ENCODE measurements at places on chromosomes 2 and 18. TPM values are rescaled to one million over a fixed set of nuclear protein-coding genes. Genes with fewer than 3 reads are reported as not detected.

UGT1A5 gene
- total RNA-seq, result 0.56 TPM

DNA sequence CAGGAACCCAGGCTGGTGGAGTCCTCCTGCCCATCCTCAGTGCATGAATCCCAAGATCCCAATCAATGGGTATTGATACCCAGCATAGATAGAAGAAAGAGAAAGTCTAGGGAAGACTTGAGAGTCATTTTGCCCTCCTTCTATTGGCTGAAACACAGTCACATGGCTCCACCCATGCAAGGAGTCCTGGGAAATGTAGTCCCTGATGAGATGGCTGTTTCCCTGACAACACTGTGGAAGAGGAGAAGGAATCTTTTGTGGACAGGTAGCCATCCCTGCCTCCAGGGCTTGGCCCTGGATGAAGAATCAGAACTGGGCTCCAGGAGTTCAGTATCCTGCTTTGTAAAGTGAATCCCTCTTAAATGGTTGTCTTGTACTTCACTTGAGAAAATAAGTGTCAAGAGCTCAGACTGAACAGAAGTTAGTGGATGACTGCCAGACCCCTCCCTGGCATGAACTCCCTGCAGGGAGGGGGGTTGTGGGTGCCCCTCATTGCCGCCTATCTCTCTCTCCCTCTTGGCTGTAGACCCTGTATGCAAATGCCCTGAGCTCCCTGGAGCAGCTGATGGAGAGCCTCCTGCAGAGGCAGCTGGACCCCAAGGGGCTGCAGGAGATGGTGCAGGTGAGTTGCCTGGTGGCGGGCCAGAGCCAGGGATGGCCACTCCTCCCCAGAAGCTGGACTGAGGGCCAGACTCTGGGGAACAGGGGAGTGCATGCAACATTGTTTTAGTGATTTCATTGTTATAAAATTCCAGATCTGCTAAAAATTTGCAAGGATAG, 36.1 kb downstream of the MROH2A start:
- DNase-seq, result peak; percentile 26

- DNase-seq, result no peak
Measured at GRCh38 chr2:64951306-64951953, 37.8 kb upstream of the SLC1A4 start.

DNA sequence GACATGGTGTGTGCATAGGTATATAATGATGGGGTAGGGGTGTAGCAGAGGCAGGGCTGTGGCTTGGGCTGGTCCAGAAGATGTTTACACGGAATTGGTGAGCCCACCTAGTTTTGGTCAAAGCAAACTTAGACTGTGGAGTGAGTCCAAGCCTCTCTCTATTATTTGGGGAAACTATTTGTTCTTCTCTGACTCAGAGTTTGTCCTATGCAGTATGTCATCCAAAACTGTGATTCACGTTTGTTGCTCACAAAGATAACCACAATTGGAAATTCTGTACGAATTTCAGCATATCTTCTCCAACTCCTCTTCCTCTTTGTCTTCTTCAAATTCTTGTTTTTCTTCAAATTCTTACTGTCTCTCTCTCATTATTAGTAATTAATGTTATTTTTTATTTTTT, 292.9 kb downstream of the XIRP2 start:
- DNase-seq, result no peak

- no peak for DNase-seq
Measured at GRCh38 chr2:121598087-121598486, 51.2 kb downstream of the CLASP1 start.

DNA sequence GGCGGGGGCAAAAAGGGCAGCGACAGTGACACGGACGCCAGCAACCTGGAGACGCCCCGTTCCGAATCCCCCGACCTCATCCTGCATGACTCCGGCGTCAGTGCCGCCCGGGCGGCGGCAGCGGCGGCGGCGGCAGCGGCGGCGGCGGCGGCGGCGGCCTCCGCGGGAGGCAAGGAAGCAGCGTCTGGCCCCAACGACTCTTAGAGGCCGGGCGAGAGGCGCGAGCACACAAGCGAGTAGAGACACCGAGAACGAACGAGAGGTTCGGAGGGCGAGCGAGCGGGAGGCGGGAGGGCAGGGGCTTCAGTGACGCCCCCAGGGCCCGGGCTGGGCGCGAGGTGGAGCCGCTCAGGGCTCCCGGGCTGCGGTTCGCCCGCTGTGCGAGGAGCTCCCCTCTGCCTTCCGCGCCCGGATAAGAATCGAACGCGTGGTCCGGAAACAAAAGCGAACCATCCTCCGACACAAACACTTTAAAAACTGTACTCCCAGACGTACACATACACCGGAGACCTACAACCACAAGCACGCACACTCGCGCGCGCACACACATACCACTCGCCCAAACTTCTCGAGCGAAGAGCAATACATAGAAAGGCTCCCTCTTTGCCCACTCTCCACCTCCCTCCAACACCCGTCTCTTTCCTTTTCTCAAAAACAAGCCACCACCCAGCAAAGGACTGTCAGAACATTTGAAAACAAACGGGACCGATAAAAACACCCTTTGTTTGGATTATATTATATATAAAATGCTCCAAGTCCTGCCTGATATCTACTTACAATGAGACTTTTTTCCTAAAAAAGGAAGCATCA, 2.8 kb downstream of the SP9 start:
- DNase-seq, result no peak

- peak; percentile 67 for DNase-seq
Measured at GRCh38 chr2:100820523-100821254, 750 bp downstream of the NPAS2 start.

DNA sequence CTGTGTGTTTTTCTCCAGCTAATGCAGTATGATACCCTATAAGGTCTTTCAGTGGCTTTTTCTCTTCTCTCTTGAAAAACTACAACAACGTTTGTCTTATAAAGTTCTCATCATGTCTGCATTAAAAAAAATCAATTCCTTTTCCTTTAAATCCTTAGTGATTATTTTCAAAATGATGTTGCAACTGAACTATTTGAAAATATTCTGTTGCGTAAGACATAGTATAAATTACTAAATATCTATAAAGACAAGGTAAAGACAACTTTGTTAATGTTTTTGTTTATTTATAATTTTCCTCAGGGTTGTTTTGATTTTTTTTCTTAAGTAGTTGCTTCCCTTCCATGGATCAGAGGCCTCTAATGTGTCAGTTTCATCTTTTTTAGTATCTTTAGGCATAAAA, 21.2 kb downstream of the PARD3B start:
- DNase-seq, result no peak

DNA sequence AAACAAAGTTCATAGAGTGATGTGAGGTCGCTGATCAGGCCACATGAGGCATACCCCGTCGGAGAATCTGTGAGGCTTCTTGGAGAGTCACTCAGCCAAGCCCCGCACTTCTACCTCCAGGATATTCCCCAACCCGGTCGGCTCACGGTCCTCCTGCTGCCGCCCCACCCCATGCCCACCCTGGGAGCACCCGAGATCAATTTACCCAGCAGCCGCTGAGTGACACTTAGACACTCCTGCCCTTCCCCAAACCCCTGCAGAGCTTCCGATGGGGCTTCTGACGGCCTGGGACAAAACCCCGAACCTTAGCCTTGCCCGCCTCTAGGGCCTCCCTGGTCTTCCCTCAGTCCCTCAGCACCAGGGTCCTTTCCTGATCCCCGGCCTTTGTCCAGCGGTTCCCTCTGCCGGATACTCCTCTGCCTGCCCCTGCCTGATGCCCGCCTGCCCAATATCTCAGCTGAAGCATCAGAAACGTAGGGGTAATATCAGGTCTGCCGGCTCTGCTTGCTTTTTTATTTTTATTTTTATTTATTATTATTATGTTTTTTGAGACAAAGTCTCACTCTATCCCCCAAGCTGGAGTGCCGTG, 18.9 kb upstream of the OTOS start:
- no peak for DNase-seq

DNA sequence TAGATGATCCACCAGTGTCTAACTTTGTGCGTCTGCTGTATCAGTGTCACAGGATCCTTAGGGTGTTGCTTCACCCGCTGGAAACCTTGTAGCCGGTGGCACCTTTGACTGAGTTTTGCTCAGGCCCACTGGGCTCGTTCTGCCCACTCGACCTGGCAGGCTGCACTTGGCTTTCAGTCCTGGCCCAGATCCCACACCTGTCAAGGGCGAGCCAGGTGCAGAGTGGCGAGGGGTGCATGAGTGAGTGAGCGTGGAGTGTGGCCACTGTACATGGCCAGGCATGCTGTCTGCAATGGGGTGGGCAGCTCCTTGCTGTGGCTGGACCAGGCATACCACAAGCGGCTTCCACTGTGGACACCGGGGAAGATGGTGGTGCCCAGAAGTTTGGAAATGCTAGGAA, 179.0 kb downstream of the FAM210A start:
- no peak for DNase-seq

- DNase-seq, result no peak
Measured at GRCh38 chr2:191417746-191418145, 172.5 kb downstream of the MYO1B start.

DNA sequence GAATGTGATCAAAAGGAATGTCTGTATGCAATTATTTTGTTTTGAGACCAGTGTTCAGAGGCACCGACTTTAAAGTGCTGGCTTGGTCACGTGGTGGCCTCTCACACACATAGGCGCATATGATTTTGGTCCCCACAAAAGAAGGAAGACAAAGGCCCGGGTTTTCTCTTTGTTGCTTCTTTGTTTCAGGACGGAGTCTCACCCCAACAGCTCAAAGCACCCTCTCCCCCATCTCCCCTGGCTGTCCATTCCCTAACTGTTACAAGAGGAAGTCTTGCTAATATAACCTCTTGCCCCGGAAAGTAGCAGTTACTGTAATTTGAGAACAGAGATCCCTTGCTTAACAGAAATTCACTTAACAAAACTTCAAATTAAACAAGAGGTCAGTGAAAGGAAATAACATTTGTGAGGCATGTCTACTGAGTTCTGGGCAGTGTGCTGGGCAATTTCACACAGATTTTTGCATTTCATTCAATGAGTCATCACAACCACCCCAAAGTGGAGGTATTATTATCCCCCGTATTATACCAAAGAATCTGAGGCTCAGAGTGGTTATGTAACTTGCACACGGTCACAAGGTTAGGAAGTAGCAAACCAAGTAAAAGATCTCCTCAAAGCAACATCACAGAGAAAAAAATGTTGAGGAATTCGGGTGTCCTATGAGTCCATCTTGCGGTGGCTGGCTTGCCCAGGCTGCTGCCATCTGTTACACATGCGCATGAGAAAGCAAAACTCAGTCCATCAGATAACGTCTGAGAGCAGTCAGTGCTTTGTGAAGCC, 75.8 kb downstream of the SDC1 start:
- no peak for DNase-seq

ZAP70 gene
- total RNA-seq, result 1.5 TPM

INSIG2 gene
- 11.1 TPM for total RNA-seq

CTDP1 gene
- total RNA-seq, result 35.3 TPM

TMEM18 gene
- total RNA-seq, result 22.3 TPM

DNA sequence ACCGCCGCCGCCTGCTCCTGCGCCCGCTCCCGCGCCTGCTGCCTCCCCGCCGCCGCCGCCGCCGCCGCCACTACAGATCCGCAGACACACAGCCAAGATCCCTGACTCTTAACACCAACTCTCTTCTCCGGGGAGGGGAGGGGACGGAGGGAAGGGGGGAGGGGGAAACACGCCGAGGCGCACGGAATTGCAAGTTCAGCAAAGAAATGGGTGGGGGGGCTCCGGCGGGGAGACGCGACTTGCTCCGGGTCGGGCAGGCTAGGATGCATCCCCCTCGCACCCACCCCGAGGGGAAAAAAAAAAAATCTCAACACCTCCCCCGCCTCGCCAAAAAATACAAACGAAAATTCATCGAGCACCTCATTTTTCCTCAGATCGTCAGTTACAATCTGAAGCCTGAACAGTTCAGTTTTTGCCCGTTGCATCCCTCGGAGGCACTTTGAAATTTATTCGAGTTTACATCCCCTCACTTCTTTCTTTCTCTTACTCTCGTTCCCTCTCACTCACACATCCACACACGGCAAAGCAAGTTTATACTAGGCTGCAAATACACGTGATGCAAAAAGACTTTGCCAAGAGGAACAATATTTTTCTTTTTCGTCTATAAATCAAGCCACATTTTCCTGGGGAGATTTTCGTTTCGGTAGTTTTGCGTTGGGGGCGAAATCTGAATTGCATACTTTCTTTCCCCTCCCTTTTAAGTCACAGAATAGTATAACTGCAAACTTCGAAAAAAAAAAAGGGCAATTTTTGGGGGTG, at the start of gene TCF4:
TSS of gene TCF4 (minus strand) at position 82 of the 759 bp plus-strand sequence. CDS start 1,076 bp downstream, outside the sequence.
- peak; percentile 79 for DNase-seq

ZNF396 gene
- total RNA-seq, result 0.98 TPM

DNA sequence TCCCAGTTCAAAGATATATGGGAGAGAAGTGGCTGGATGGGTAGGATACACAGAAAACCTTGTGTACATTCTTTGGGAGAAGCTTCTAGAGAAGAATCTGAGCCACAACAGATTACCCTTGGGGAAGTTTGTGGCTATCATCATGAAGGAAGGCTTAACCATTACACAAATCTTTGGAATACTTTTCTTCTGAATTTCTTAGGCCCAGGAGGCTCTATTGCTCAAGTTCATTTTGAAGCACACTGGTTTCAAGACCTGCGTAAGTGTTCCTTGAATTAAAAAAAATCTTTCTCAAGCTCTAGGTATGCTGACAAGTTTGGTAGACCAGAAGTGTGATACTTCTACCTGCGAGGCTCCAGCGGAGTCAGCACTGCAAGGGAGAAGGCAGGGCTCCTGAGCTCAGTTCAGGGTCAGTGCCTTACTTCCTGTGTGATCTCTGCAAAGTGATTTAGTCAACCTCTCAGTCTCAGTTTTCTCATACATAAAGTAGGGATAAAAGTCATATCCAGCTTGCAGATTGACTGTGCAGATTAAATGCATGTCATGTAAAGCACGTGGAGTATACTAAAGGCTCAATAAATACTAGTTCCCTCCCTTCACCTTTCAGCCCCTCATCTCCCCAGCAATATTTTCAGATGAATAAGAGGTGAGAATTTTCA, 438.6 kb downstream of the DLGAP1 start:
- DNase-seq, result no peak

GRCh38 chr2:21710496-21710895, 586.7 kb downstream of the TDRD15 start:
- DNase-seq, result no peak

LONRF2 gene
- 1.3 TPM for total RNA-seq

- no peak for DNase-seq
Measured at GRCh38 chr2:110978756-110979470, 141.8 kb upstream of the BCL2L11 start.

DNA sequence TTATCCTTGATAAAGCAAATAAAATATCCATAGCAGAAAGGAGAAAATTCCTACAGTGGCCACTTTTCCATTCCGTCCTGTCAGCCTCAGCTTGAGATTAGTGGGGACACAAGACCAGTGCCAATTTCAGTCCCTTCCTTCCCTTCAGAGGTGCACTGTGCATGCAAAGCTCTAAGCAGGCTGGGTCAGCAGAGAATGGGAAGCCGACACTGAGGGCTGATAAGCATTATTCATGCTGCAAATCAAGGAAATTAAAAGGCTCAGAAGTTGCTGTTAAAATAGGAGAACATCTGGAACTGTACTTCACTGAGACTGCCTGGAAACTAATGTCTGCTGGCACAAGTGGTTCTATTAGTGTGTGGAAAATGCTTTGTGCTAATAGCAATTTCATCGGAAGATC, 534.3 kb downstream of the ADCYAP1 start:
- no peak for DNase-seq

DNA sequence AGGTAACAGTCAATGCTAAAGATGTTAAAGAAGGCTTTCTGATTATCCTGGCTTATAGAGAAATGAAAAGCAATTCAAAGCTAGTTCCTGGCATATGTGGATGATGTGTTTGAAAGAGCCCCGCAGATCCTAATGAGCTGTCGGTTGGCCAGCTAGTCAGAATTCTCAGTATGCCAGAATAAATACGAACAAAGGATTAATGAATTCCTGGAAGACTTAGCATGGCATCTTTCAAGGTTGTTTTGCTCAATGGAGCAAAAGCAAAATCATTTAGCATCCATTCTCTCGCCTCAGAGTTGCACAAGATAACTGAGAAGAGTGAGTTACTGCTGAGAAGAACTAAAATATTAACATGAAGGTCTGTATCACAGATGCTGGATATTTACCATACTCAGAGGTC, 307.6 kb downstream of the RIT2 start:
- DNase-seq, result no peak
